ENCODE measurements at places on chromosomes 12 and 14.

DNA sequence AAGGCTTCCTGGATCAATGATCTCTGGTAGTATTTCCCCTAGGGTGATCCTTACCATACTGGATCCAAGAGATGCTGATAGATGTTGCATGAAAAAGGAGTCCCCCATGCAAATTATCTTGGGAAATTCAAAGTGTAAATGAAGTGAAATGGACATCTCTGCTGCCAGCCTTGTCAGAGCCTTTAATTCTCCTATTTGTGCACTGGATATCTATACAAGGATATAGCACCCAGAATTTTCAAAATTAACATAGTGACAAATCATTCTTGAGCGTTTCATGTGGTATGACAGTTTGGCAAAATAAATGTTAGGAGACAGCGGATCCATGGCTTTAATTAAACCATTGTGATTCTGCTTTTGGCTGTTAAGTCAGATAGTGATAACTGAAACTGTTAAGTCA, 260.9 kb downstream of the KSR2 start:
- no peak for DNase-seq

DNA sequence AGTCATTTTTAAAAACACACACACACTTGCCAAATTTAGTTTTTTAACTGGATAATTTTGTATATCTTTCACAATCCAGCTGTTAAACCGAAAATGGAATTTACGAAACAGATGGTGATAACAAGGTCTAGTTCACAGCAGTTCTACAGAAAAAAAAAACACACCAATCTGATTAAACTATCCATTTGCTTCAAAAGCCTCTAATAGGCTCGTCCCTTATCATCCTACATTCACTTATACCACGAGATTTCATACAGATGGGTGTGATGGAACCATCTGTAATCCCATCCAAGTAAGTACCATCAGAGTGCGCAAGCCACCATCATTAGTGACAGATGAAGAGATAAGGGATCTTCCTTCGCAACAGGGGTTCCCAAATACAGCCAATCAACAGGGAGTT, 20.1 kb downstream of the GCH1 start:
- no peak for DNase-seq

DNA sequence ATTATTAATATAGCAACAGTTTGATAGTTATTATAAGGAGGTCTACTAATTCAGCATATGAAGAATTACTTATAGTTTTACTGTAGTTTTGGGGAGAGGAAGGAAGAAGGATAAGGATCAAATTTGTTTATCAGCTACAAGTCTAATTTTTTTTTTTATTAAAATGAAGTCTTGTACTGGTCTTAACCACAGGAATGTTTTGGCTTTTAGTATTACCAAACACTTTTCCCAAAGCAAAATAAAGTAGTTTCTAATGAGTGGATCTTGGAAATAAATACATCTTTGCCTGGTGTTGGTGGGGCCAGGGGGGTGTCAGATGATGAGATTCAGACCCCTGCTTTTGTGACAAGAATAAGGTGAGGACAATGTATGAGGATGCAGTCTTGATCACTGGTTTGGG, 57.2 kb upstream of the ZDHHC17 start:
- no peak for DNase-seq

DNA sequence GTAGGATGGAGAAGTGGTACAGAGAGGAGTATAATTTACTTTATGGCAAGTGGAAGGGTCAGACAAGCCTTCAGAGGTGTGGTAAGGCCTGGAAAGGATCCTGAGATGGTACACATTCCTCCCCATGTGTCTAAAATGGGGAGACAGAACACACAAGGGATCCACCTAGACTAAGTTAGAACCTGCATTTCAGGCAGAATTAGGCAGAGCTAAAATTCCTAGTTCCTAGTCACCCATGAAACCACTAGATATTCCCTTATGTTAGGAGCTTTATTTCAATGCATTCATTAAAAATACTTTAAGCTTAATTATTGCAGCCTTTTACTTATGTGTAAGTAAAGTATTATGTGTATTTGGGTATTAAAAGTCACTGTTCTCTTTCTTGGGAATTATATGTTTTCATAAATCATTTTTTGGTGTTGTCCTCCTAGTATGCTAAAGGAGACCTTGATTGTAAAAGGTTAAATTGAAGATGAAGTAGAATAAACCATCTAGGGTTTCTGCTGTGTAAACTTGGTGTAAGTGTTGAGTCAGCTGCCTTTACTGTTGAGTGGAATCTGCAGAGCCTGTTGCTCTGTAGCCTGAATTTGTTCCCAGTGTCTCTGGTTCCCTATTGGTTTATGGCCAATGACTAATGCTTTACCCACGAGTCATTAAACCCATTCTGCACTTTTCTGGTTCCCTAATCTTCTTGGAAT, 423.2 kb downstream of the ATP23 start:
- DNase-seq: no peak

GRCh38 chr12:28998662-28999120, 150.4 kb upstream of the FAR2 start:
- DNase-seq: no peak

- no peak for DNase-seq
Measured at GRCh38 chr12:123140676-123141614, 9.9 kb downstream of the PITPNM2 start.

DNA sequence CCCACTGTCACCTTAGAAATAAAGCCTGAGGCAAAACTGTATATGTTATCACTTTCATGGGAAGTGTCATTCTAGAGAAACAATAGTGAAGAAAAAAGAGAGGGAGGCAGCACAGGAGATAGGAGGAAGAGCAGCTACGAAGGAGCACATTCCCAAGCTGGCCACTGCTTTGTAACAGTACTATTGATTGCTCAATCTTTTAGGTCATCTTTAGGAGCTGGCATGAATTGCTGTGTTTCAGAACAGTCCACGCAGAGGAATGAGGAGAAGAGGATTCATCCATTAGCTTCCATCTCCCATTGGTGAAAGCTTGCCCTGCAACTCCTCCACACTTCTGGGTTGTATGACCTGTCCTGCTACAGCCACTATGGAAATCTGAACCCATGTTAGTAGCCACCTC, 372.5 kb upstream of the DDHD1 start:
- no peak for DNase-seq

DNA sequence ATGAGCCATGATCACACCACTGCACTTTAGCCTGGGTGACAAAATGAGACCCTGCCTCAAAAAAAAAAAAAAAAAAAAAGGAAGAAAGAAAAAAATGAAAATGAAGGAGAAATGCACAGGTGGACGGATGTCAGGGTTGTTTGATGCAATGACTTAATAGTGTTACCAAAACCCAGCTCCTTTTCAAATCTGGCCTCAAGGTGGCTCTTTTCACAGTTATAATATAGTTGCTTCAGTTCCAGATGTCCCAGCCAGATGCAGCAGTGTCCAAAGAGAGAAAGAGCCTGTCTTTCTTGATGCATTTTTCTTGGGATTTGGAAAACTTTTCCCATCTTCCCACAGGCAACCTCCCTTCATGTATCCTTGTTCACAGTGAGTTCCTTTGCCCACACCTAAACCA, 36.5 kb downstream of the KCNMB4 start:
- no peak for DNase-seq

DNA sequence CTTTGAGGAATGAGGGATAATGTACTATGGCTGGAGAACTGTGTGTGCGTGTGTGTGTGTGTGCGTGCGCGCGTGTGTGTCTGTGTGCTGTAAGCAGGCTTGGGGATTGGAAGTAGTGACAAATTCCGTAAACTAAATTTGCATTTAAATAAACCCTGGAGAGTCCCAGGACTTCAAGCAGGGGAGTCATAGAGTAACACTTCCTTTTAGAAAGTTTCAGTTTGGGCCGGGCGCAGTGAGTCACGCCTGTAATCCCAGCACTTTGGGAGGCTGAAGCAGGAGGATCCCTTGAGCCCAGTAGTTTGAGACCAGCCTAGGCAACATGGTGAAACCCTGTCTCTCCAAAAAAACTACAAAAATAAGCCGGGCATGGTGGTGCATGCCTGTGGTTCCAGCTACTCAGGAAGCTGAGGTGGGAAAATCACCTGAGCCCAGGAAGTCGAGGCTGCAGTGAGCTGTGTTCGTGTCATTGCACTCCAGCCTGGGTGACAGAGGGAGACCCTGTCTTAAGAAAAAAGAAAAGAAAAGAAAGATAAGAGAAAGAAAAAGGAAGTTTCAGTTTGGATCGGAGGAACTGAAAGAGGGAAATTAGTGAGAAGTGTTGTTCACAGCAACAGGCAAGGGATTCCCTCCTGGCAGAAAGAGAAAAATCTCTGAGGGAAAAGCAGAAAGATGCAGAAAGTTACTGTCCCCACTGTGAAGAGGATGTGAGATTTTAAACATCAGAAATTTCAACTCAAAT, 222.7 kb upstream of the SOX5 start:
- no peak for DNase-seq

- DNase-seq: no peak
Measured at GRCh38 chr14:54654605-54655004, 87.7 kb downstream of the SAMD4A start.

DNA sequence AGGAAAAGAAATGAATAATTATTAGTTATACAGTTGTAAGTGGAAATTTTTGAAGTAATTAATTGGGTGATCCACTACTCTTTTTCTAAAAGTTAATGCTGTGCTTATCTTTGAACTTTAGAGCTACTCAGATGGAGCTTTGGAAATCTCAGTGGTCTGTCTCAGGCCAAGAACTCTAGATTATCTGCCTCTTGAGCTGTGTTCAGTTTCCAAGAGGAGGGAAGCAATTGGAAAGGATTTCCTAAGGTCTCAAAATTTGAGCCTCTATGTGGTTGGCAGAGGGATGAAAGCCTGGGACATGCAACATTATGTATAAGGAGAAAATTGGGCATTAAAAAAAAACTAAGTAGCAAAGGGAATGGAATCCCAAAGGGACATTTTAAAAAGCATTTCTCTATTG, 334.0 kb upstream of the PRICKLE1 start:
- DNase-seq: no peak

- no peak for DNase-seq
Measured at GRCh38 chr14:58898655-58899316, 261.0 kb downstream of the DACT1 start.

DNA sequence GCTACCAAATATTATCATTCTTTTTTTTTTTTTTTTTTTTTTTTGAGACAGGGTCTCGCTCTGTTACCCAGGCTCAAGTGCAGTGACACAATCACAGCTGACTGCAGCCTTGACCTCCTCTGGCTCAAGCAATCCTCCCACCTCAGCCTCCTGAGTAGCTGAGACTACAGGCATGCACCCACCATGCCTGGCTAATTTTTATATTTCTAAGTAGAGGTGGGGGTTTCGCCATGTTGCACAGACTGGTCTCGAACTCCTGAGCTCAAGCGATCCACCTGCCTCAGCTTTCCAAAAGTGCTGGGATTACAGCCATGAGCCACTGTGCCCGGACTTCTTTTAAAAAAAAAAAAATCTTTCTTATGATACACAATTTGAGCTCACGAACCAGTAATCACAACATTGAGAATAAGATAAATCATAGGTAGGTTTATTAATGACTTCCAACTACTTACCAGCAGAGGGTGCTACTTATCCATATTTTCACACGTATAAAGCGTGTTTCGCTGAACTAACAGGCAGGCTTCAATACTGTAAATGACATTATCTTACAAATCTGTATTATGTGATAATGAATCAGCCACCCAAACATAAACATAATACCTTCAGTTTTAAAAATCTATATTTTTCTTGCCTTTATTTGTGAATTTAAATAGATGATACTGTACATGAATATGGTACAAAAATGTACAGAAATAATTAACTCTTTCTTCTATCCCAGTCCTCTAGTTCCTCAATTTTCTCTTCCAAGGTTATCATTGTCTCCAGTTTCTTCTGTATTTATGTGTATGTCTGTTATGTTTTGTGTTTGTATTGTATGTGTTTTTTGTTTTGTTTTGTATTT, 42.5 kb upstream of the BCAT1 start:
- no peak for DNase-seq

DNA sequence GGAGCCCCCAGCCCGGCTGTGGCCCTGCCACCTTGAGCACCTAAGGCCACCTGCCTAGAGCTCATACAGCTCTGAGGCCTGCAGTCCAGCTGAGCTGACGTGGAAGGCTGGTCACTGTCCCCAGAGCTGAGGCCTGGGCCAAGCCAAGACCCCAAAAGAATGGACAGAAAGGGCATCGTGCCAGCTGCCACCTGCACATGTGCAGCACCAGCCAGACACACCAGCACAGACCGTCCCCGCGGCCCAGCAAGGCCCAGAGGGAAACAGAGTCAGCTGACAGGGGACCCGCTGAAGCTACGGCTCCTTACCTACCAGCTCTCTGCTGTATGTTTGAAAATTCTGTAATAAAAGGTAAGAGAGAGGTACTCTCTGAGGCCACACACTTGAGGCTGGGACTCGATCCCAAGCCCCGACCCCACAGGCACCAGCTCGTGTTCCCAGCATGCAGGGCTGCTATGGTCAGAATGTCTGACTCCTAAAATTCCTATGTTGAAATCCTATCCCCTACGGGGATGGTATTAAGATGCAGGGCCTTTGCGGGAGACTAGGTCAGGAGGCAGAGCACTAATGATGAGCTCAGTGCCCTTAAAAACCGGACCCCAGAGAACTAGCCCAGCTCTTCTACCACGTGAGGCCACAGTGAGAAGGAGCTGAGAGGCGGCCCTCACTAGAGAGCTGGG, 25.4 kb downstream of the BRF1 start:
- DNase-seq: no peak

DNA sequence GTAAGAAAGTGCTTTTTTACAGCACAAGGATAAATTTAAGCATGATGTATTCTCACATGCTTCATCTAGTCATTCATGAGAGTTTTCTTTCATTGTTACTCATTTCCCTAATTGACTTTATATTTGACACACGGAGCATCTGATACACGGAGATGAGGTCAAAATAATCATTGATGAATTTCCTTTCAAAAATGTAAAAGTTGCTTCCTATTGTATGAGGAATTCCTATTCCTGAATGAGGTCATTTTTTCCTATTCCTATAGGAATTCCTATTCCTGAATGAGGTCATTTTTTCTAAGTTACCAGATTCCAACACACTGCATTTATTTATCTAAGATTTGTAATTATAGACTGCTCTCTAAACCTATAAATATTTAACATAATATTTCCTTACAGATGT, 316.7 kb upstream of the KITLG start:
- DNase-seq: no peak

Data from T-helper 2 cell (primary cell).